ENCODE measurements at places on chromosomes 1 and 21.

GRCh38 chr1:208767816-208768215, 523.6 kb upstream of the PLXNA2 start:
- DNase-seq: no peak

GRCh38 chr1:62426237-62426636, 10.6 kb upstream of the USP1 start:
- no peak for DNase-seq

- DNase-seq: no peak
Measured at GRCh38 chr1:65844296-65844695, 51.6 kb downstream of the PDE4B start.

- DNase-seq: no peak
Measured at GRCh38 chr1:25702101-25702775, 85.6 kb downstream of the MAN1C1 start.

DNA sequence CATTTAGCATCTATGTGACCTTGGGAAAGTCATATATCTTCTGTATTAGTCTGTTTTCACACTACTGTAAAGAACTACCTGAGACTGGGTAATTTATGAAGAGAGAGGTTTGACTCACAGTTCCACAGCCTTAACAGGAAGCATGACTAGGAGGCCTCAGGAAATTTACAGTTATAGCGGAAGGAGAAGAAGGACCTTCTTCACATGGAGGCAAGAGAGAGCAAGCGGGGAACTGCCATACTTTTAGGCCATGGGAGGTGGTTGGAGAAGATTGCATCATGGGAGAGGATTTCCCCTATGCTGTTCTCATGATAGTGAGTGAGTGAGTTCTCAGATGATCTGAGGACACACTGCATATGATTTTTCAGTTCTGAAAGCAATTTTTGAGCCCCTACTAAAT, 87.9 kb downstream of the CLEC20A start:
- no peak for DNase-seq

DNA sequence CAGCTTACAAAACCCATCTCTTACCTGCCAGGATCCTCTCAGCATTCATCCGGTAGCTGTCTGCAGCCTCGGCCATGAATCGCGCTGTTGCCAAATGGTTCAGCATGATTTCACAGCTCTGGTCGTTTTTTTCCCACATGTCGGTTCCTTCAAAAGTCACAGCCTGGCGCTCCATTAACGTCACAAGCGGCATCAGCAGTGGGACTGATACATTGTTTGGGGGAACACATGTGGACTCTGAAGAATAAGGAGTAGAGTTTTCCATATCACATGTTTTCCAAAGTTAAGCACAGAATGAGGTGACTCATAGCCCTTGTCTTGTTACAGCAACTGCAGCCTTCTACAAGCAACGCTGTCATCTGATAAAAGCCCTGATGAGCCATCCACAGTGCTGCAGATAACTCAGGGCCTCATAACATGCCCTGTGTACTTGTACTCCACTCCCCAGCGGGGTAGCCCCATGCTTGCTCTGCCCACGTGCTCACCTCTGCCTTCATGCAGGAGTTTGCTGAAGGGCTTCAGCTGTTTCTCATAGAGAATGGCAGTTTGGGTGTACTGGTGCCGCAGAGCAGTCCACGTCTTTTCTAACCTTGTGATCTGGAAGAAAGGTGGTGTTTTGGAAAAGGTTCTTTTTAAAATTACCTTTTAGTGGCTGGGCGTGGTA, 114.2 kb downstream of the BCAR3 start:
- no peak for DNase-seq

- no peak for DNase-seq
Measured at GRCh38 chr1:47940326-47940725, 56.9 kb downstream of the TRABD2B start.

DNA sequence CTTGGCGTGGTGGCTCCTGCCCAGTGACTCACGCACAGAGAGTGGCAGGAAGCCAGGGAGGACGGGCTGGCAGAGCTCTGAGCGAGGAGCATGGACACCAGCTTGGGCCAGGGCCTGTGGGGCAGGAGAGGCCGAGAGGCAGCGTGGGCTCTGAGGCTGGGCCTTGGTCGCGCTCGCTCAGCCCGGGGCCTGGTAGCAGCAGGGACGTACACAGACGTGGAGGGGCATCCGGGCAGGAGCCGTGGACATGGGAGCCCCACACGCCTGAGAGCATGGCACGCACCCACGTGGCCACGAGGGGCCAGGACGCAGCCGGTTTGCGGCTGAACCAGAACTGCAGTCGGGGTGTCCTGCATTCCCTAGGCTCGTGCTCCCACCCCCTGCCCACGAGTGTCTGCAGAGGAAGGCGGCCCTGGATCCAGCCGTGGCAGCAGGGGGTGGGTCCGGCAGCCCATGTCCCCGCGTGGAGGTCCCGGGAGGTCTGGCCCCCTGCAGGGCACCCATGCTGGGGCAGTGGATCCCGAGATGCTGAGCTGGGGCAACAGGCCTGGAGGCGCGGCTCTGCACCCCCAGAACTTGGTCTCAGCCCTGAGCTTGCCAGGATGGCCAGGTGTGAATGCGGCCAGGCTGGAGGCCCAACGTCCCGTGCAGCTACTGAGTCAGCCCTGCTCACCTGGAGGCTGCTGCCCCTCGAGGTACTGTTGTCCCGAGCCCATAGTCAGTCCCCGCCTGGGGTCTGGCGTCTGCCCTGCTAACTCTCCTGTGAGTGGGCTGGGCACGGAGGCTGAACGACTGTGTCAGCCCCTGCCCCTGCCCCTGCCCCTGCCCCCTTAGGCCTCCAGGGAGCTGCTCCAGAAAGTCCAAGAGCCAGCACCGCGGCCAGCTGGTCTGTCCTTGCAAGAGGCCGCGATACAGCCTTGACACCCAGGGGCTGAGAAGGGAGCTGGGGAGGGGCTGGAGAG, 61.6 kb downstream of the SLX9 start:
- DNase-seq: no peak

GRCh38 chr1:235075048-235075776, 53.4 kb downstream of the TOMM20 start:
- peak; percentile 96 for DNase-seq

DNA sequence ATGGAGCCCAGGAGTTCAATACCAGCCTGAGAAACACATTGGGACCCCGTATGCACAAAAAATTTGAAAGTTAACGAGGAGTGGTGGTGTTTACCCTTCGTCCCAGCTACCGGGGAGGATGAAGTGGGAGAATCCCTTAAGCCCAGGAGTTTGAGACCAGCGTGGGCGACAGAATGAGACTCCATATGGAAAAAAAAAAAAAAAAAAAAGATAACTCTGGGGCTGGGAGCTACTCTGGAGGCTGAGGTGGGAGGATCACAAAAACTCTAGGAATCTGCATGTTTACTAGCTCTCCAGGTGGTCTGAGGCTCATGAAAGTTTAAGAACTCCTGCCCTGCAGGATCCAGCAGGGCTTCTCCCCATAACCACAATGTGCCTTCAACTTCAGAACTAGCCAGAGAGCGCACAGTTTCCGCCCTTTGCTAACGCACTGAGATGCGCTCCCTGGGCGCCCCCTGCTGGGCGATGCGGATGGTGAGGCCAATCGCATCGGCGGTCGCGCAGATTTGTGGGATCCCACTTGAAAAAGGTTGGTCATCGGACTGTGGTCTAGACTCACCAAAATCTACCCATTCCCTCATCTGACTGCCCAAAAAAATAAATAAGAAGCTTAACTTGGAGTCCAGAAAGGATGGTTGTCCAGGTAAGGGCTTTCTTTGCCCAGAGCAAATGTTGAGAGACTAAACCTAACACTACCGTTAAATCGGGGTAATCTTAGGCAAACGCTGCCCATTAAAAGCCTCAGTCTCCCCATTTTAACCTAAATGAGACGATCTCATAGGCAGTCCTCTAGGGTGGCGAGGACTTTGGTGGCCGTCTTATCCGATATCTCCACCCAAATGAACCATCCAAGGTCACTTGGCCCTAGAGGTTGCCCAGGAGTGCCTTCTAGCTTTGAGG, 8.8 kb downstream of the ZNF683 start:
- peak; percentile 73 for DNase-seq

- DNase-seq: no peak
Measured at GRCh38 chr1:44590475-44590874, 83.8 kb downstream of the TMEM53 start.

- DNase-seq: no peak
Measured at GRCh38 chr1:92759361-92759760, 25.5 kb downstream of the EVI5 start.

- no peak for DNase-seq
Measured at GRCh38 chr1:223106856-223107255, 36.2 kb downstream of the TLR5 start.

GRCh38 chr1:210743038-210743437, 390.9 kb downstream of the KCNH1 start:
- no peak for DNase-seq

DNA sequence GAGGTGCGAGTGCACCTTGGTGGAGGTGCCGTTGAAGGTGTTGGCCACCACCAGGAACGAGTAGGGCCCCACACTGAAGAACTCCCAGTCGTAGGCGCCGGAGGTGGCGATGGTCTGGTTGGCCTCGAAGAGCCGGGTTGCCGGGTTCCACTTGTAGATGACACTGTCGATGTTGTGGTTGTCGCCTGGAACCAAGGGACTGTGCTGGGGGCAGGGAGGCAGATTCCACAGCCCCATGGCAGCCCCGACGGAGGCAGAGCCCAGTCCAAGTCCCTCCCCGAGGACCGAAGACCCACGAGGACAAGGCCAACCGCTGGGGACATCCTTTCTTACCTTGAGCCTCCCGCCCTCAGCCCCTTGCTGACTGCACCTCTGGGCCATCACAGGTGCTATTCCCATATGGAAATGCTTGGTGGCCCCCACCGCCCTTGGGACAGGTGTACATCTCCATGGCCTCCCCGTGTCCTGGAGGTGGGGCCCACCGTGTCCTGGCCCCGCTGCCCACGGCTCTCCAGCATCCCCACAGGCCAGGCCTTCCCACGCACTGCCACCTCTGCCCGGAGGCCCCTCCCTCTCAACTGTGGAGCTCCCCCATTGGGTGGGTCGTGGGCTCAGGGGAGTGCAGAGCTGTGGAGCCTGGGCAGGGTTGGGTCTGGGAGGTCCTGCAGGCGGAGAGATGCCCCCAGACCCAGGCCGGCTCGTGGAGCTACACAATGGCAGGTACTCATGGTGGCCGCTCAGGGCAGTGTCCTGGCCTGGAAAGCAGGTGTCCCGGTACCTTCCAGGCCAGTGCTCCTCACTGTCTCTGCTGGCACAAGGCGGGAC, 17.9 kb downstream of the KRTAP10-1 start:
- no peak for DNase-seq

DNA sequence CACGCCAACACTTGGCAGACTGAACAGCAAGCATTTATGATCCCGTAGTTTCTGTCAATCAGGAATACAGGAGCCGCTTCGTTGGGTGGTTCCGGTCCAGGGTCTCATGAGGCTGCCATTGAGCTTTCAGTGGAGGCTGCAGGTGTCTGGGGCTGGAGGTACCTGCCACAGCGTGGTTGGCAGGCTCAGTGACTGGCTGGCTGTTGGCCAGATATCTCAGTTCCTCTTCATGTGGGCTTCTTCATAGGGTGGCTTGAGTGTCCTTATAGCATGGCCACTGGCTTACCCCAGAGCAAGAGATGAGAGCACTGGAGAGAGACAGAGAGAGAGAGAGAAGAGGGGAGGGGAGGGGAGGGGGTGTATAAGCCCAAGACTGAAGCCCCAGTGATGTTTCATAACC, 29.3 kb downstream of the PIK3CD start:
- no peak for DNase-seq

GRCh38 chr1:3596663-3597598, 14.4 kb downstream of the MEGF6 start:
- no peak for DNase-seq

DNA sequence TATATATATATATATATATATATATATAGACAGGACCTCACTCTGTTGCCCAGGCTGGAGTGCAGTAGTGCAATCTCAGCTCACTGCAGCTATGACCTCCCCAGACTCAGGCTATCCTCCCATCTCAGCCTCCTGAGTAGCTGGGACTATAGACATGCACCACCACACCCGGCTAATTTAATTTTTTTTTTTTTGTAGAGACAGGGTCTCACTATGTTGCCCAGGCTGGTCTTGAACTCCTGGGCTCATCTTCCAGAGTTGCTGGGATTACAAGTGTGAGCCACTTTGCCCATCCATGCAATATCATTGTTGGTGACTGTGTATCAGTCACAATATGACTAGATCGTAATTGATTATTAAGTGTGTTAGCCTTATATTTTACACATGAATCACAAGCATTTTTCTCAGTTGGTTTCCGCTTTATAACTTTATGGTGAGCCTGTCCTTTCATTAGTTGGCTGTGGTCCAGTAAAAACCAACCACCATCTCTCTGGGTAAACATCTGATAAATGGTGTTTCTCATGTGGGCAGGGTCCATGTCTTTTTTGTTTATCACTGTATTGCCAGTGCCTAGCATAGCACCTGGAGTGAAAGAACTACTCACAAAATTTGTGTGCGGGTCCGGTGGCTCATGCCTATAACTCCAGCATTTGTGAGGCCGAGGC, 63.6 kb downstream of the MYOM3 start:
- no peak for DNase-seq

DNA sequence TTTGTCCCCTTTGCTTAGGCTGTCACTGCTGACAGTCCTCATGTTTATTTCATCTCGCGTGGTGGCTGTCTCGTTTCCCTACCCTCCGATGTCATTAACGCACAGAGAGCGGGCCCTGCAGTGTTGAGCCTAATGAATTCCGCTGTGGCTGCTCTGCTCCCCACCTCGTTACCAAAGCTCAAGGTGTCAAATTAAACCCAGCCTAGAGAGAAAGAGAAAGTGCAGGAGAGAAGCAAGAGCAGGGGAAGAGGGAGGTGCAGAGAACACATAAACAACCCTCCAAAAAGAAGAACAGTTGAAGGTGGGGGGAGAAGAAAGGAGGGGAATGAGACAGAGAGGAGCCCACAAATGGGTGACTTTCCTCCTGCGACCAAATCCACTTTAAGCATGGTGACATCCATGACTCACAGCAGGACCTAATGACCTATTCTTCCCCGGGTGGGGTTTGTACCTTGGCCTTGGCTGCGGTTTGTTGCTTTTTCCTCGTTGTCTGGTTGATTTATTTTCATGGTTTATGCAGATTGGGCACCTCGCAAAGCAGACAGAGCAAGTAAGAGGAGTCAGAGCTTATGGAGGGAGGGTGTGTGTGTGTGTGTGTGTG, 92.5 kb downstream of the PBX1 start:
- DNase-seq: no peak

DNA sequence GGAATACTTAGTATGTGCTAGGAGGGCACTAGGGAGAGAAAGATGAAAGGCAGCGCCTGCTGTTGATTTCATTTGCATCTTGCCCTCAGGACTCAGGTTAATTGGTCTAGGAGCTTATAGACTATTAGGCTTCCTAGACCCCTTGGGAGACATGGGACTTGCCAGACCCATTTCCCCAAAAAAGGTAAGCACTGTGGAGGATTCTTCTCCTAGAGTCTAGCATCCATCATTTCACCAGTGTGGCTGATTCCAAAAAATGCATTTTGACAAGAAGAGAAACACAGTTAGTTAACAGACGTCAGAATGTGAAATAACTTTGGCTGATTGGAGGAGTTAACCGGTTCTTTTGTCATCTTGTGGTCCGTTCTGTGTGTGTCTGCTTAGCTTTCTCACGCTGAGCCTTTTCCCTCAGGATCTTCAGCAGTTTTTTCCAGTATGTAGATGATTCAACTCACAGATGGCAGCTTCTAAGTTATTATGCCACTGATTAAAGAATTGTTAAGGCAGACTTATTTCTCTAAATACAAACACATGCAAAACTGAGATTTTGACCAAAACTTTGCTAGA, 108.8 kb downstream of the KIF26B start:
- DNase-seq: no peak

All from stimulated activated naive B cell treated with anti-CD40 and anti-IgM and Interleukin-4, amounts not matched to agents 10 μg/mL and 1 μg/mL and 100 μg/mL, for 72 hours (primary cell).